ENCODE measurements at places on chromosomes 5 and 9.

GRCh38 chr9:99921875-99922710 lies 15.6 kb downstream of the STX17 start:
- no peak for DNase-seq

- DNase-seq, result no peak
Observed at GRCh38 chr9:92618633-92619225, 51.2 kb downstream of the IPPK start.

DNA sequence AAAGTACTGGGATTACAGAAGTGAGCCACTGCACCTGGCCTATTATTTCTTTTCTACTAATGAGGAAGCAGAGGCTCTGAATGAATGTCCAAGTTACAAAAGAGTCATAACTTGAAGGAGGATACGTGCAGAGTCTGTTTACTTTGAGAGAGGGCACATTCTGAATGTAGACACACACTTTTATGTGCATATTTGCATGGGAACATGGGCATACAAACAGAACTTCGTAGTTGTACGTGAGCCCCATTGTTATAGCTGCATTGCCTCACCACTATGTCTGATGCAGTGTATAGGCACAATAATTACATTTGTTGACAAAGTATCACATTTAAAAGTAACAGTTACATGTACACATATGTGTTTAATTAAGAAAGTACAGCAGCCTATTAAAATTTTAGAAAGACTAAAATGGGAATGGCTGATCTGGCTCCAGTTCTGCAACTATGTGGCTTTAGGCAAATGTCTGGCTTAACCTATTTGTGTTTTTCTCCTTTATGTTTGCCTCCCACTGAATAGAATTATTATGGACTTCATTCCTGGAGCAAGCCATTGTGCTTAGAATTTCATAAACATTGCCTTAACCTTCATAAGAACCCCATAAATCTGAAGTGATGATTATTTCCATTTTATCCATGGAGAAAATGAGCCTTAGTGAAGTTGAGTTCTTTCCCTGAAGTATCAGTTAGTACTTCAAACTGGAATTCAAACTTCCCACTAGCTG lies 3.0 kb upstream of the DPYSL3 start:
- no peak for DNase-seq

- DNase-seq, result no peak
Observed at GRCh38 chr5:149128023-149128875, 13.0 kb upstream of the ABLIM3 start.

- no peak for DNase-seq
Observed at GRCh38 chr5:74367934-74368333, 272.6 kb downstream of the ENC1 start.

GRCh38 chr5:169534311-169534880 lies 49.2 kb upstream of the SPDL1 start:
- no peak for DNase-seq

- DNase-seq, result no peak
Observed at GRCh38 chr9:70043689-70044489, at the start of gene MAMDC2. Gene MAMDC2 (plus strand): TSS chr9:70043848. CDS start chr9:70044198, 350 bp downstream.

DNA sequence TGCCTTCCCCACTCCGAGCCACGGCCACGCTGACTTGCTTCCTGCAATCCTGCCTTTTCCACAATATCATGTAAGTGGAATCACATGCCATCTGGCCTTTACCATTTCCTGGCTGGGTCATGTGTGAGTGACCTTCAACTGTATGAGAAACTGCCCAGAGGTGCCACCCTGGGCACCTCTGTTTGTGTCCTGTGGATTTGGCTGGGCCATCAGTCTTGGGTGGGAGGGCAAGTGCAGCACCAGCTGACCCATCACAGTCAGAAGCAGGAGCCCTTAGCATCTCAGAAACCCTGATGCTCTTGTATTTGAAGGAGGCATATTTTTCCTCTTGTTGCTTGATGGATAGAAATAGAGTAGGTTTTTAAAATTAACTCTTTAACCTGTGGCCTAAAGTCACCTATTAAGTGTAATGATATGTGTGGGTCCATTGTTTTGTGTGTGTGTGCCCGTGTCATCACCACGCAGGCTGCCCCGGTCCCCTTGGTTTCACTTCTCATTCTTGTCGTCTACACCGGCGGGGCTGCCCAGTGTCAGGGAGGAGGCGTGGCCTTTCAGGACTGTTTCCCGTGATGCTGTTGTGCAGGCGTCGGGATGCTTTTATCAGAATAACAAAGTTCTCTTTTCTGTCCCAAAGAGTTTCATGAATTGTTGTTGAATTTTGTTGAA lies 52.1 kb upstream of the CACNA1B start:
- DNase-seq, result no peak

DNA sequence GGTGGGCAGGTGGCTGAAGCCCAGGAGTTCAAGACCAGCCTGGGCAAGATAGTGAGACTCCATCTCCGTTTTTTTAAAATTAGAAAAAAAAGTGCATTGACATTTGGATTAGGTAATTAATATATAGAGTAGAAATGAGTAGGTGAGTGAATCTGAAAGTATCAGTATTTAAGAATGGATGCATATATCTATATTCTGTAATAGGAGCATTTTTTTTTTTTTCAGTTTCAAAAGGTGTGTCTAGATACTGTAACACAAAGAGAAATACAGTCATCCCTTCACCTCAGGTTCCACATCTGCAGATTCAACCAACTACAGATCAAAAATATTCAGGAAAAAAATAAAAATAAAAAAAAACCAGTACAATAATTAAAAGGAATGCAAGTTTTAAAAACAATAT lies 50.8 kb downstream of the RBM27 start:
- DNase-seq, result no peak

DNA sequence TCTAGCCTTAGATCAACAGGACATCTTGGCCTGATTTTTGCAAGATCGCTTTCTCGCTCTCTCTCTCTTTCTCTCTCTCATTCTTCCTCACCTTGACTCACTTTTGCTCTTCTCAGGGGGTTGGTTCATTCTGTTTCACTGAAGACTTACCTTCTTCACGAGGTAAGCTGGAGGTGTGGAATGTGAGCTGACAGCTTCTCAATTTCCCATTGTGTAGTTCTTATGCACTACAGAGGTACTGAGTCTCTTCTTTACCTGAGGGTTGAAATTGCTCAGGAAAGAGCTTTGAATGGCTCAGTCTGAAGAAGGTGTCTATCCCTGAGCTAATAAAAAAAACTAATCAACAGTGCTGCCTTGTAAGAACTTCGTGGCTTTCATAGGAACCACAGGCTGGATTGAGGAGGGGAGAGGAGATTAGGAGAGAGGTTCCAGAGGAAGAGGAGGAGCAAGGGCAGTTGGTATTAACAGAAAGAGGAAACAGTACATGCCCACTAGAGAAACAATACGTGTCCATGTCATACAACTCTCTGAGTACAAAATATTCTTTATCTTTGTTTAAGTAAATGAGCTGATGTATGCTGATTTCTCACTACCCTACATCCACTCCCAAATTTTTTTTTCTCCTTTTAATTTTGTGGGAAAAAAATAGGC lies 192.2 kb downstream of the TMEM167A start:
- no peak for DNase-seq

DNA sequence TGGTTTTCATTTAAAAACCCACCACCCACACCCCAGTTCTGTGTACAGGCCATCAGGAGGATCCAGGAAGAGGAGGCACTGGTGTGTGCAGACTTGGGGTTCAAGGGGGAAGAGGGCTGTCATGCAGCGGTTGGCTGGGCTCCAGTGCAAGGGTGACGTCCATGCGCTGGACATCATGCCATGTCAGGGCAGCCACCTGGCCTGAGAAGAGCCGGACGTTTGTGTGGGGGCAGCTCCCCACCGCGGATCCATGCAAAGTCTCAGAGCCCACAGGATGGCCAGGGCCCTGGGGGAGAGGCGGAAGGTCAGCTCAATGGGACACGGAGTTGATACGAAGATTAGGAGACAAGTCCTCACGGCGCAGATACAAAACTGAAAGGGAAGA lies 11.1 kb downstream of the BRD9 start:
- DNase-seq, result no peak

DNA sequence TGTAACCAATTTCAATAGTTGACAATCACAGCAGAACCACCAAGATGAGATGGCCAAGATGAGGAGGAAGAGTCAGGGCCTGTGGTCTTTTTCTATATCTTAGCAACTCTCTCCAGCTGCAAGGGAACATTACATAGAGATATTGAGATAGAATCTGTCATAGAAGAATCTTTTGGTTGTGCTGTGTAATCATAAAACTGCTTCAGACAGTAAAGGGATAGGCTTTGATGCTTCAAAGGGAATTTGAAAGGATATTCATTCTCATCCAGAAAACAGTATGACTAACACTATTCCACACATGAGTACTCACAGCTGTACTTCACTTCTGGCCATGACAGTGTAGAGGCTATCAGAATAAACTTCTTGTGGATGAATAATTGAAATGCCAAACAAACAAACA lies 145.9 kb downstream of the YIPF5 start:
- no peak for DNase-seq

DNA sequence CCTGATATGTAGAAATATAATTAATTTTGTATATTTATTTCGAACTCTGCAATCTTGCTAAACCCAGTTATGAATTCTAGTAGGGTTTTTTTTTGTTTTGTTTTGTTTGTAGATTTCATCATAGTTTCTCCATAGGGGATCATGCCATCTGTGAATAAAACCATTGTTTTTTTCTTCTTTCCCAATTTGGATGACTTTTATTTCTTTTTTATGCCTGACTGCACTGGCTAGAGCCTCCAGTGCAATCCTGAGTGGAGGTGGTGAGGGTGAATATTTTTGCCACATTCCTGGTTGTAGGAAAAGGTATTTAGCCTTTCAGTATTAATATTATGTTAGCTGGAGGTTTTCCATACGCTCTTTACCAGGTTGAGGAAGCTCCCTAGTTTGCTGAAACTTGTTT lies 70.0 kb upstream of the GFPT2 start:
- DNase-seq, result no peak

DNA sequence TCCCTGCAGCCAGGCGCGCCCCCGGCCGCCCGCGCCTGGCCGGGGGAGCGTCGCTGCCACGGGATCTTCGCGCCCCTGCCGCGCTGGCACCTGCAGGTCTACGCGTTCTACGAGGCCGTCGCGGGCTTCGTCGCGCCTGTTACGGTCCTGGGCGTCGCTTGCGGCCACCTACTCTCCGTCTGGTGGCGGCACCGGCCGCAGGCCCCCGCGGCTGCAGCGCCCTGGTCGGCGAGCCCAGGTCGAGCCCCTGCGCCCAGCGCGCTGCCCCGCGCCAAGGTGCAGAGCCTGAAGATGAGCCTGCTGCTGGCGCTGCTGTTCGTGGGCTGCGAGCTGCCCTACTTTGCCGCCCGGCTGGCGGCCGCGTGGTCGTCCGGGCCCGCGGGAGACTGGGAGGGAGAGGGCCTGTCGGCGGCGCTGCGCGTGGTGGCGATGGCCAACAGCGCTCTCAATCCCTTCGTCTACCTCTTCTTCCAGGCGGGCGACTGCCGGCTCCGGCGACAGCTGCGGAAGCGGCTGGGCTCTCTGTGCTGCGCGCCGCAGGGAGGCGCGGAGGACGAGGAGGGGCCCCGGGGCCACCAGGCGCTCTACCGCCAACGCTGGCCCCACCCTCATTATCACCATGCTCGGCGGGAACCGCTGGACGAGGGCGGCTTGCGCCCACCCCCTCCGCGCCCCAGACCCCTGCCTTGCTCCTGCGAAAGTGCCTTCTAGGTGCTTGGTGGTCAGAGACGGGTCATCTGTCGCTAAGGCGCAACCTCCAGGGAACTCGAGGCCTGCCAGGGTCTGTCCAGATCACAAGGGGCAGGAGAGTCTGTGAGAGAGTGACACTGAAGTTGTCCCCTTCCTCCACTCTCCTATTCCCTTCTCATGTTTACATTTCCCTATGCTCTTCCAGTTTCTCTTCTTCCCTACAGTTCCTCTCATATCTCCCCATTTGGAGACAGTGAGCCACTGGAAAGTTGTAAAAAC lies 1.3 kb downstream of the GPR150 start:
- DNase-seq, result no peak

DNA sequence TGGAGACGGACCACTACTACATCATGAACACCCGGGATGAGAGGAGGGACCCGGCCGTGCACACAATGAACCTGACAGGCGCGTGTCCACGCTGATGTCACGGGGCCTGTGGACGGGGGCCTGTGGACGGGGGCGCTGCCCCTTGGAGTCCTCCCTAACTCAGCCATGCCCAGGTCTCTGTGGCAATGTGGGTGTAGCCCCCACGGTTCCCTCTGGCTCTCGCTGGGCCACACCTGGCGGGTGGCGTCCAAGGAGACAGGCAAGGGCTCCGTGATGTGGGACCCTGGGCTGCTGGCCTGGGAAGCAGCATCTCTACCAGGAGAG lies 22.1 kb downstream of the PAEP start:
- no peak for DNase-seq

- no peak for DNase-seq
Observed at GRCh38 chr9:29348999-29349398, 1775.7 kb upstream of the C9orf72 start.

DNA sequence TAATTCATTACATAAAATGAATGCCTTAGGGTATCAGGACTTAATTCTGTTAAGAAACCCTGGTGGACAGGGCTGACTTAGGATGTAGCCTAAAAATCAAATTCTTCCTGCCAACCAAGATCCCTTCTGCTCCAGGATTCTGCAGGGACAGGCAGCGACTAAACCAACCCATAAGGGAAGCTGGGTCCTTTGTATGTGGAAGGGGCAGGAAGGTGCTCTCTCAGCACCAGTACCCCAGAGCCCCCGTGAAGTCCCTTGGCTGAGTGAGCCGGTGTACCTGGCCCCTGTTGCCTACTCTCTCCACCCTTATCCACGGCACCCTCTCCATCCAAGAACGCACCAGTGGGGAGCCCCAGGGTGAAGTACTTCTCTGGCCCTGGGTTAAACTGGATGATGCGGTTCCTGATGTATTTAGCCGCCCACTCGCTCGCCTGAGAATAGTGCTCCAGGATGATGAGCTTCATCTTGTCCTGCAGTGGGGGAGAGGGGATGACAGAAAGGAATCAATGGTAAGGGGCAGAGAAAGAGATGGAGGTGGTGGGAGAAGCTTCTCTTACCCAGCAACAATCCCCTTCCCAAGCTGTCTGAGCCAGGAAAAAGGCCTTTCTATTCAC lies 1.1 kb downstream of the GNPDA1 start:
- no peak for DNase-seq

DNA sequence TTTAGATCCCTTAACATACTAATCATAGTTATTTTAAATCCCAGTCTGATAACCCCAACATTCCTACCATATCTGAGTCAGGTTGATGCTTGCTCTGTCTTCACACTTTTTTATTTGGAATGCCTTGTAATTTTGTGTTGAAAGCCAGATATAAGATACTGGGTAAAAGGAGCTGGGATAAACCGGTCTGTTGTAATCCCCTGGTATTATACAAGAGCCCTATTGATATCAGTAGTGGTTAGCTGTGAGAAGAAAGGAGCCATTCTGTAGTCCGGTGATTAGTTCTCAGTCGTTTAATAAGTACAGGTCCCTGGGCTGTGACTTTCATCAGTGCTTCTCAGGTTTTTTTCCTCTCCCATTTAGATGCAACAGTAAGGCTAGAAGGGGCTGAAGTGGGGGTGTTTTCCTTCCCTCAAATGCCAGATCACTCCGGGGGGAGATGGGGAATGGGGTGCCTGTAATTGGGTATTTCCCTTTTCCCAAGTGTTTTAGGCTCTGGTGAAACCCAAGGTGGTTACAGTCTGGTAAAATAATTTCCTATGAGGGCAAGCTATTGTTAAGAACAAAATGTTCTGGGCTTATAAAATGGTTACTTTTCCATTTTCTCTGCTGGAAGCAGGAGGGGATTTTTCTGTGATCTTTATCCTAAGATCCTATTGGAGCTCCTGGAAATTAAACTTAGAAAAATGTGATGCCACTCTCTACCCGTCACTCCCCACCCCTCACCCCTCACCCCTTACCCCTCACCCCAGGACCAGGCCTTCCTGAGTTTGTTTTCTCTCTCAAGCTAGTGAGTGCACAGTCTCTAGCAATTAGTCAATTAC lies 72.7 kb downstream of the KCNN2 start:
- DNase-seq, result no peak

- DNase-seq, result no peak
Observed at GRCh38 chr5:148831590-148832565, 5.5 kb downstream of the ADRB2 start.

Data from activated CD8-positive, alpha-beta memory T cell treated with anti-CD3 and anti-CD28 coated beads for 1 hour (primary cell).